Hepatocyte (in vitro differentiated cells): ENCODE measurements at places on chromosomes 13 and 19.

- no peak for DNase-seq
Observed at GRCh38 chr13:51682686-51683085, 98.4 kb downstream of the WDFY2 start.

GRCh38 chr19:11552666-11553372 is 6.2 kb downstream of the ELOF1 start:
- no peak for DNase-seq

GRCh38 chr13:32645854-32646253 is 59.6 kb downstream of the PDS5B start:
- DNase-seq: no peak

DNA sequence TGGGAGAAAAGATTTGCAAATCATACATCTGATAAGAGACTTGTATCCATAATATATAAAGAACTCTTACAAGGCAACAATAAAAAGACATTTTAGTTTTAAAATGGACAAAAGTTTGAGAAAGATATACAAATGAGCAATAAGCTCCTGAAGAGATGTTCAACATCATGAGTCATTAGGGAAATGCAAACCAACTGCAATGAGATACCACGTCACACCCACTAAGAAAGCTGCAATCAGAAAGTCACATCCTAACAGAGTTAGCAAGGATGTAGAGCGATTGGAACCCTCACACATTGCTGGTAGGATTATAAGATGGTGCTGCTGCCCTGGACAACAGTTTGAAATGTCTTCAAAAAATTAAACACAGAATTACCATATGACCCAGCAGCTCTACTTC is 50.3 kb downstream of the GSX1 start:
- no peak for DNase-seq

DNA sequence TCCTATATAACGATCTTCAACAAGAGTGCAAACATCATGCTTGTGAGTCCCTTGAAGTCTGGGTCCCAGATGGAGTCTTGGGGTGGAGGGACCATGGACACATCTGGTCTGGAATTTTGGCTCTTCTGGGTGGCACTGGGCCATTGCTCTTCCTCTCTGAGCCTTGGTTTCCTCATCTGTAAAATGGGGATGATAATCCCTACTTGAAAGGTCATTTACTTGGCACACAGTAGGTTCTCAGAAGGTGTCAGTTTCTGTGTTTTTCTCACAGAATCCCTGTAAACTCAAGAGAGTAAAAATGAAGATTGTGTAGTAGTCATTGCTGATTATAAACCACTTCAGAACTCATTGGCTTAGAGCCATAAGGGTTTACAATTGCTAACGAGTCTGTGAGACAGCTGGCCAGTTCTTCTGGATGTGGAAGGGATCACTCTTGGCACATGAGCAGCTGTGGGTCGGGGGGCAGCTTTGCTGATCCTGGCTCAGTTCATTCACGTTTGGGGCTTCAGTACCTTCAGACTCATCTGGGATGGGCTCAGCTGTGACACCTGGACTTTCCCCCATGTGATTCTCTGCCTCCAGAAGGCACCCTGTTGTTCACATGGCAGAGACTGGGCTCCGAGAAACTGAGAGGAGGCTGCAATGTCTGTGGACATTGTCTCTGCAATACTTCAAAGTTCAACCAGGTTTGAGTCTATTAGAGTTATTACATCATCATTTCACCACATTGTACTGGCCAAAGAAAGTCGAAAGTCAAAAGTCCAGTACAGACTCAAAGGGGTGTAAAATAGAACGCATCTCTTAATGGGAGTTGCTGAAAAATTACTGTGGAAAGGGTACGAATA is 7.8 kb downstream of the CYP4F12 start:
- no peak for DNase-seq

GRCh38 chr19:6412447-6413091 is 12.0 kb downstream of the KHSRP start:
- peak; percentile 57 for DNase-seq

GRCh38 chr13:109336730-109337129 is 449.7 kb downstream of the IRS2 start:
- no peak for DNase-seq

DNA sequence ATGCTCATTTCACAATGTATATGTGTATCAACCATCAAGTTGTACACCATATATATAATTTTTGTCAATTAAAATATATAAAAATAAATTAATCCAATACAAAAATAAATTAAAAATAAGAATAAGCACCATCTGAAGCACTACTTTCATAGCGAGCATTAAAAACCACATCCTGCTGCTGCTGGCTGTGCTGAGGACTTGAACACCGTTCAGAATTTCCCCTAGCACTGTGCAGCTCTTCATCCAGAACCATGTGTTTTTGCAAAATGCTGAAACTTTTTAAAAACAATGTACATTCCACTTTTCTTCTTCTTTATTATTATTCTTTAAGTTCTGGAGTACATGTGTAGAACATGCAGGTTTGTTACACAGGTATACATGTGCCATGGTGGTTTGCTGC is 40.0 kb upstream of the FOXO1 start:
- DNase-seq: no peak

GRCh38 chr13:113963376-113963775 is 10.5 kb downstream of the C13orf46 start:
- DNase-seq: no peak

DNA sequence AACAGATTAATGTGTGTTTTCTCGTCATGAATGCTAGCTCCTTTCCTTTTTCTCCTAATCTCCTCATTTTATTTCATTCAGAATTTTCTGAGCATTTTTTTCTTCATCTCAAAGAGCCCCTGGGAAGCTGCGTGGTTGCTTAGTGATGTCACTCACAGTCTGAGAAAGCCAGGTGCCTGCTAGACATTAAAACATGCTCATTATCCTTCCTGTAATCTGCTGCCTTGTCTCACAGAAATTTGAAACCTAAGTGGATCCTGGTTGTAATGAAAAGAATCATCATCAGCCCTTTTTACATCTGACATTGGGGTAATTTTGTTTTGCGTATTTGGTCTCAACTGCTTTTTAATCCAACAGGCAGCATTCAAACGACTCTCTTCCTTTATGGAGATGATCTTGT is 108.2 kb upstream of the RNF113B start:
- DNase-seq: no peak
